ENCODE measurements at places on chromosomes 11 and 22.

- DNase-seq = no peak
Measured at GRCh38 chr22:37098976-37099591, 10.4 kb downstream of the TMPRSS6 start.

DNA sequence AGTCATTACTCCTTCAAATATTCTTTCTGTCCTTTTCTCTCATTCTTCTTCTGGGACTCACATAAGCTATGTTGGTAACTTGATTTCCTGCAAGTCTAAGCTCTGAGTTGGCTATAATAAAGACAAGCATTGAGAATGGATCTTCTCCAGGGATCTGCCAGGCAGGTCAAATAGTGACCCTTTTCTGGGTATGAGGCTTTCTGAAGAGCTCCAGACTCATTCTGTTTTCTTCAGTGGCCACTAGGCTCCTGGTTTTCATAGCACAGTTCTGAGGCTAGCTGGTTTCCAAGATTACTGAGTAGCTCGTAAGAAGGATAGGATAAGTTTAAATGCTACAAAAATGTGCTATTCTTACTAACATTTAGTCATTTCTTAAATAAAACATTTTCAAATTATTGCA, 38.3 kb downstream of the TMPRSS5 start:
- no peak for DNase-seq

DNA sequence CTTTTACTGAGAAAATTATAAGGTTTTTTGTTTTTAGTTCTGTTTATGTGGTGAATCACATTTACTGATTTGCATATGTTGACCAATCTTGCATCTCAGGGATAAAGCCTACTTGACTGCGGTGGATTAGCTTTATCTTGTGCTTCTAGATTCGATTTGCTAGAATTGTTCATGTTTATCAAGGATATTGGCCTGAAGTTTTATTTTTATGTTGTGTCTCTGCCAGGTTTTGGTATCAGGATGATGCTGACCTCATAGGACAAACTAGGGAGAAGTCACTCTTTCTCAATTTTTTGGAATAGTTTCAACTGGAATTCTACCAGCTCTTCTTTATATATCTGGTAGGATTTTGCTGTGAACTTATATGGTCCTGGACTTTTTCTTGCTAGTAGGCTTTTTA, 504.8 kb downstream of the ETS1 start:
- no peak for DNase-seq

DNA sequence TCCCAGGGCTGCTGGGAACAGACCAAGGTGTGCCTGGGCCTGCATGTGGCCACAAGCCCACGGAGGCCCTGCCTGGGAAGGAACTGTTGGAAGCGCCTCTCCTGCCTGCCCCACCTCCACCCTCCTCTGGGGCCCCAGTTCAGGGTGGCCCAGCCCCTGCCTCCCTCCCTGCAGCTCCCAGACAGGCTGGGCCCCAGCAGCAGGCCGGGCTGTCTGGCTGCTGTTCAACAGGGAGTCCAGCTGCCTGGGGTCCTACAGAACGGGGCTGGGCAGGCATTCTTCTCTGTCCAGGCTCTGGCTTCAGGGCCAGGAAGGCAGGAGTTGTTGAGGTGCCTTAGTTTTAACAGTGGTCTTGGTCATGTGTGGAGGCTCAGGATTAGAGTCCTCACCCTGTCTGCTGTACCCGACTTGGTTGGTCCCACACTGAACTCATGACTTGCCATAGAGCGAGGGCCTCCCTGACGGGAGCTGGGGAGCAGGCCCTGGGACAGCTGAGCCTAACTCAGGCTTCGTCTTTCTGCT, 11.8 kb downstream of the PRDM11 start:
- no peak for DNase-seq

DNA sequence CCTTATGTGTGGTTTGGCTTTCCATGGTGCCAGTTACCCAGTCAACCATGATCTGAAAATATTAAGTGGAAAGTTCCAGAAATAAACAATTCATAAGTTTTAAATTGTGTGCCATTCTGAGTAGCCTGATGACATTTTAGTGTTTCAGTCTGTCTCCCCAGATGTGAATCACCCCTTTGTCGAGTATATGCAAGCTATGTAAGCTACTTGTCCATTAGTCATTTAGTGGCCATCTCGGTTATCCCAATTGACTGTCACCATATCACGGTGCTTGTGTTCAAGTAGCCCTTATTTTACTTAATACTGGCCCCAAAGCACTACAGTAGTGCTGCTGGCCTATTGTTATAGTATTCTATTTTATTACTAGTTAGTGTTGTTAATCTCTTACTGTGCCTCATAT, 44.9 kb downstream of the ATG16L2 start:
- DNase-seq = no peak

DNA sequence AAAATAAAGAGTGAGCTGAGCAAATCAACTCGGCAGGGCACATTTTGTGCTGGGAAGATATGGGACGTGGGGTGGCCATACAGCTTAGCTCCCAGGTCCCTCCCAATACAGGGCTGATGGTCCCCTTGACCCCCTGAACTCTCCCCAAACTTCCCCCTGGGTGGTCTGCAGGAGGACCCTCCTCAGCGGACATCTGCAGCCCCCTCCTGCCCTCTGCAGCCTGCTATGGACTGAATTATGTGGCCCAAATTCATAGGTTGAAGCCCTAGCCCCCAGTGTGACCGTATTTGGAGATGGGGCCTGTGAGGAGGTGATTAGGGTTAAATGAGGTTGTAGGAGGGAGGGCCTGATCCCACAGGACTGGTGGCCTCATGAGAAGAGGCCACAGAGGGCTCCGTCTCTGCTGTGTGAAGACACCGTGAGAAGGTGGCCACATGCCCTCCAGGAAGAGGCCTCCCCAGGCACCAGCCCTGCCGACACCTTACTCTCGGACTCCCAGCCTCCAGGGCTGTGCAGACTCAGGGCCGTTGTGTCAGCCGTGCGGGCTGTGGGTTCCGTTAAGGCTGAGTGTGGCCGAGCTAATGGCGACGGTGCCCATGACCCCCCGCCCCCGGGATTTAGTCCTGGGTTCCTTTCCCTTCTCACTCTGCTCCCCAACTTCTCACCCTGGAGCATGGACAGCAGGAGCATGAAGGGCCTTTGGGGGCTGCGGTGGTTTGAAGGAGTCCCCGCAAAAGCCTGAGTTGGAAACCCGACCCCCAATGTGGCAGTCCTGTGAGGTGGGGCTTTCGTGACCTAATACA, 1042.8 kb downstream of the BRD1 start:
- no peak for DNase-seq

- no peak for DNase-seq
Measured at GRCh38 chr11:127126986-127127385, 126.4 kb upstream of the KIRREL3 start.
